ENCODE measurements at places on chromosomes 2 and 18. TPM values are rescaled to one million over a fixed set of nuclear protein-coding genes. Genes with fewer than 3 reads are reported as not detected.

Gene TSPYL6
- not detected for total RNA-seq

Gene TNFRSF11A
- total RNA-seq, result 3.5 TPM

Gene NYAP2
- total RNA-seq, result not detected

Gene RAB27B
- total RNA-seq, result 1.1 TPM

Gene RTP5
- total RNA-seq, result not detected

Gene ZNF512
- 26.1 TPM for total RNA-seq

Gene SCYGR4
- not detected for total RNA-seq

- no peak for DNase-seq
Observed at GRCh38 chr2:201411421-201411820, 39.8 kb downstream of the TRAK2 start.

DNA sequence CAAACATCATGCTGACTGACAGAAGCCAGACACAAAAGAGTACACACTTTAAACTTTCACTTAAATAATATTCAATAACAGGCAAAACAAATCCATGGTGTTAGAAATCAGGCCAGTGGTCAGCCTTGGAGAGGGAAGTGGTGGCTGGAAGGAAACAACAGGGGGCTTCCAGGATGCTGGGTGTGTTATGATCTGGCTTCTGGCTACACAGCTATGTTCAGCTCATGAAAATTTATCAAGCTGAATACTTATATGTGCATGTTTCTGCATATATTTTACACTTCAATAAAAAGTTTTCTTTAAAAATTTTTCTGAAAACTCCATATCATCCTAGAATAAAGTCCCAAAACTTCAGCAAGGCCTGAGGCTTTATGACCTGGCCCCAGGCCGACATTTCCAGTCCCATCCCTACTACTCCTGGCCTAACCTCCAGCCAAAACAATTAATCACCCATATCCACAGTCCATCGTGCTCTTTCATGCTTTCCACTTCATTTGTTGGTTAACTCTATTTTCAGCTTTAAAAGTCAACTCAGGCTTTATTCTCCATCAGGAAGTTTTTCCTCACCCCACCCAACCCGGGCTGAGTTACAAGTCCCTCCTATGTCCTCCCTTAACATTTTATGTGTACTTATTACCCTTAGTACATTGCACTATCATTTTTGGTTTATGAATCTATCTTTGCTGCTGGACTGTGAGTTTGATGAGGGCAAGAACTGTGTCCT lies 27.9 kb upstream of the SPTBN1 start:
- DNase-seq, result no peak

DNA sequence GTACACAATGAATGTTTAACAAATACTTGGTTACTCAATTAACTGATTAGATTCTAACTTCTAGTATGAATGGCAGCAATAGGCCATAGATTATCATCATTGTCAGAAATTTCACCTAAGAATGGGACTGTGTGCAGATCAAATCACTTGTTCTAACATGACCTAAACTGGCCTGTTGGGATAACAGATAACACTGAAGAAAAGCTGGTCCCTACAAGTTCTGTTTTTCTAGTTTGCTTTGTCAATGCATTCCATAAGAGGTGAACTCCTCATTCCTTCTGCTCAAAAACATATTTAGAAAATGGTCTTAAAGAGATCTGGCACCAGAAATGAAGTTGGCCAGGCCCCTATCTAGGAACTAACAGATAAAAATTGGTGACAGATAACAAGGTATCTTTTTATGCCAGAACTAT lies 175.4 kb downstream of the THADA start:
- DNase-seq, result no peak

GRCh38 chr2:169693360-169693759 lies 845 bp downstream of the CFAP210 start:
- DNase-seq, result no peak

GRCh38 chr2:162965191-162965590 lies 126.6 kb upstream of the KCNH7 start:
- no peak for DNase-seq

- DNase-seq, result peak; percentile 76
Observed at GRCh38 chr2:29196792-29197788, 81.9 kb downstream of the CLIP4 start.

DNA sequence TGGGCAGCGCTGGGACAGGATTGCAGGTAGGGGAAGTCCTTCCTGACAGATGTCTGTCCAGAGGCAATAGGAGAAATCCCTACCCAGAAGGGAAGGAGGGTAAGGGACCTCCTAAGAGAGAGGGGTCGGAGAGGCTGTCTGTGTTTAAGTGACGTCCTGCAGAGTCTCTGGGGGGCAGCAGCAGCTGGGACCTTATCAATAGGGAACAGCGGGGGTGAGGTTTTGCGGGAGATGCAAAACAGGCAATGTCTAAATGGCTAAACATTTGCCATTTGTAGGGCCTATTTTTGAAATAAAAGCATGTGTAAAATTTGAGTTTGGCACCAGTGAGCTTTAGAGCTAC lies 108.7 kb upstream of the HS6ST1 start:
- no peak for DNase-seq

DNA sequence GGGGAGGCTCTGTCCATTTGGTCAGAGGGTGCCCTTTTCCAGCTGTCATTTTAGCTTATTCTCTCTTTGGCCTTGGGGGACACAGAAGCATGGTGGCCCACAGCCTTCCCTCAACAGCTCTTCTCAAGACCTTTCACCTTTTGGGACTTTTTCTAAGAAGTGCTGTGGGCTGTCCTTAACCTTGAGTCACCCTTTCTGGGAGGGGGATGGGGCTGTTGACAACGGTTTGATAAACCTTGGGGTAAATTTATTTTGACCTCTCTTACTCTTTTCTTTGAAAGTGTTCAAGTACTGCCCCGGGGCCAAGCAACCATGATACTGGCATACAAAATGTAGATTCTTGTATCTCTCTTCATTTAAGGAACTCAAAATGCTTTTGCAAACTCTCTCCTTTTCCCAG lies 13.7 kb downstream of the IGFBP5 start:
- no peak for DNase-seq

DNA sequence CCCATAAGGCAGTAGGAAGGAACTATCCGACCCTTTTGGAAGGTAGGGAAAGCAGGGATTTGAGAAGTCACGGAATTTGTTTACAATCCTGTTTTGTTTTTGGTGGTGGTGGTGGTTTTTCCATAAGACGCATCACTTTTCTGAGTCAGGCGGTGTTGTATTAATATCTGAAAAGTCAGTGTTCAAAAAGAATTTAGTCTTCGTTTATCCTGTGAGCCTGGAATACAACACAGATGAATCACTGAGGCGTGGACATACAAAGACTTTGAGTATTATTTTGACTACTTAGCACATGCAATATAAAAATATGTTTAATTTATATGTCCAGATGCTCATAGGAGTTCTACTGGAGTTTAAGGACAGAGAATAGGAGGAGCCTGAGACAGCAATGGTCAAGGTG lies 785 bp downstream of the ZNF892 start:
- no peak for DNase-seq

DNA sequence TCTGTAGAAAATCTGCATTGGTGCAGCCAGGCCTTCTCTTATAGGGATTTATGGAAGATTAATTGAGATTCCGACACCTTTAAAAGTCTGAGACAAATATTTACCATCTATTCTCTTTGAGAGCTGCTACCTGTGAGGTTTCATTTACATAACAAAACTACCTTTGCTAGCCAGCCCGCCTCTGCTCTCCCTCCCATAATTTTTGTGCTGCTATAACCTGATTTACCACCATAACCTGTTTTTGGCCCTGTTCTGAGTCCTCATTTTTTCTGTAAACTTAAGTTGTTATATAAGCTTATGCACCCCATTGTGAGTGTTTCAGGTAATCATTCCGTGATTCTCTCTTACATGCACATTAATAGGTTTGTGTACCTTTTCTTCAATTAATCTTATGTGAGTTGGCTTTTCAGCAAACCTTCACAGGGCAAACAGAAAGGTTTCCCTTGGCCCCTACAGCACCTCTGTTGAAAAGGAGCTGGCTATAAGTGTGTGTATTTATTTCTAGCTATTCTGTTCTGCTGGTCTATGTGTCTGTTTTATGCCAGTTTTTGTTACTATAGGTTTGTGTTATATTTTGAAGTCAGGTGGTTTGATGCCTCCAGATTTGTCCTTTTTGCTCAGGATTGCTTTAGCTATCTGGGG lies 114.9 kb upstream of the XIRP2 start:
- no peak for DNase-seq

Data from Daoy (cell line).